ENCODE measurements at places on chromosomes 4 and X.

GRCh38 chrX:41759817-41760216 lies 35.8 kb downstream of the GPR82 start:
- no peak for DNase-seq

DNA sequence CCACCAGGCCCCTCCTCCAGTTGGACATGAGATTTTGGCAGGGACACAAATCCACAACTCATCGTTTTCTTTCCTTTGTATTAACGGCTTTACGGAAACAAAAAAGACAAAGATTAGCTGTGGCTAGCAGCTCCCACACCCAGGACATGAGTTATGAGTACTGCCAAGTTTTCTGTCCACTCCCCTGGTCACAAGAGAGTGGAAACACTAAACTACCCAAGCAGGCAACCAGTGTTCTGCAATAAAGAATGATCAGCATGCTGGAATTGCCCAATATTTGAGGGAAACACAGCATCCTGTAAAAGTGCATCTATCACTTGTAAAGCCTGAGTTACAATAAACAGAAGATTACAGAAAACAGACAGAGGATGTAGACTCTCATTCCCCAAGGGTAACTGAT lies 358.4 kb downstream of the NLGN4X start:
- DNase-seq: no peak

- no peak for DNase-seq
These were observed 123.1 kb upstream of the GRIA3 start for GRCh38 chrX:123060986-123061385.

GRCh38 chrX:38960137-38960536 lies 158.9 kb downstream of the MID1IP1 start:
- no peak for DNase-seq

DNA sequence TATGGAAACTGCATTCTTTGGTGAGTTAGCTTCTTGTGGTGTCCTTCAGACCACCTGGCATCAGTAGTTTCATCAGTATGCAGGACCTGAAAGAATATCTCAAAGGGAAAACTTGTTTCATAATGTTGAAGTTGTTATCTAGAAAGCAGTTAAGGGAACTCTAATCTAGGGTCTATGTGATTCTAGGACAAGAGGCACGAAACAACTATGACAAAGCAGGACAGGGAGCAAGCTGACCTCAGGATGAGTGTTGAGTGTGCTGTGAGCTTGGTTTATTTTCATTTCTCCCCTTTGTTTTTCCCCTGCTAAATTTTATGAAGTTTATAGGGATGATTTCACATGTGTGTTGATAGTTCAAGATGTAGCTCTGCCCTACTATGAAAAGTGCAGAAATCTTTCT lies 65.7 kb downstream of the MXRA5 start:
- no peak for DNase-seq

DNA sequence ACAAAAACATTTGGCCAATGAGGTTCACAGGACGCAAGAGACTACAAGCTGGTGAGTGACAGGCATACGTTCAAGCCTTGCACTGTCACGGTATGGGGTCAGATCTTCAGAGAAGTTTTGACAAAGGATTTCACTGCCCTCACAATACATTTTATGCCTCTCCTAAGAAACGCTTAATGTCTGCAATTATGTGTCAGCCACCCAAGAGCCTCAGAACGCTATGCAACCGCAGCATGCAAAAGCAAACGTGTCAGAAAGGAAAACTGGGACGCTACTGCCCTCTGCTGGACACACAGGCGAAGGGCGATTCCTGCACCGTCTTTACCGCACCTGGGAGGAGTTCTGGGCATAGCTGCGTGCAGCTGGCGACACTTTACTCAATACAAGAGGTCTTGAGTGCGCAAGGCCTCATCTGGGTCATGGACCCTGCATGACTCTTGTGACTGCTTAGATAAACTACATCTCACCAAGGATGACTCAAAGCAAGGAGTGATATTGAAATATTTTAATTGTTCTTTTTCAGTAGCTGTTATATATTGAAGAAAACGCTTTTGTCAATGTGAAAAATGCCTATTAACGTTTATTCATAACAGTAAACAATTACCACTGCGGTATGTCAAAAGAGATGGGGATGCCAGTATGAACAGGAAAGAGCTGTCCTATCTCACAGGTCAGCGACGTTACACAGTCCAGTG lies 147.6 kb upstream of the FRG1 start:
- no peak for DNase-seq

All from stimulated activated CD4-positive, alpha-beta T cell treated with anti-CD3 and anti-CD28 coated beads, TNF-alpha, amount 100 ng/mL, for 1 hour (primary cell).